ENCODE measurements at places on chromosomes 5 and 9.
A peak's percentile ranks its signal among the peaks of the same experiment; 100 is the strongest.

DNA sequence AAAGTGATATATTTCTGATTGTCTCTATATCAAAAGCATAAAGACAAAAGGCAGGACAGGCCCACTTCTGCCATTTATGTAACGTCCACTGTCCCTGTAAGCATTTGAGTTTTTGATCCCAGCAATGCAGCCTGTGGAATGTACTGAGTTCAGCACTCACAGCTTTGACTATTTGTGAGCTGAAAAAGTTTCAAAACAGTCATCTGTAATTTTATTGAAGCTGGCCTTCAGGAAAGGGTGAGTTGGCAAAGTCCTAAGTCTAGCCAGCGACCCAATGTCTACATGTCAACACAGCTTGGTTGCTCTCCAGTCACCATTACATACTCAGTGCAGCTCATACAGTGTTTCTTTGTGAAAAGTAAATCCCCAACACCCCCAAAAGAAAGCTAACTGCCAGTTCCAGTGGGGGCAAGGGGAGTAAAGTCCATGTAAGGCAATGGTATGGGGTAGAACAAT, 9.7 kb downstream of the LIFR start:
- DNase-seq: no peak
- H3K27me3 ChIP-seq: no peaks in the 10 kb centered on the region
- H3K36me3 ChIP-seq: no peaks in the 10 kb centered on the region
- no peak overlapping the region for H3K27ac ChIP-seq

GRCh38 chr5:138955013-138955660, 80.0 kb upstream of the LRRTM2 start:
- no peak overlapping the region for H3K27ac ChIP-seq
- no peaks in the 10 kb centered on the region for H3K27me3 ChIP-seq
- no peak for DNase-seq
- H3K36me3 ChIP-seq: no peaks in the 10 kb centered on the region
- no peak overlapping the region for H3K4me3 ChIP-seq
- peaks cover 50% of the 10 kb centered on the region for H3K4me1 ChIP-seq

GRCh38 chr9:76893395-76893932, 12.4 kb downstream of the PRUNE2 start:
- no peak for DNase-seq
- H3K36me3 ChIP-seq: no peaks in the 10 kb centered on the region
- no peaks in the 10 kb centered on the region for H3K4me1 ChIP-seq
- H3K27me3 ChIP-seq: no peaks in the 10 kb centered on the region

DNA sequence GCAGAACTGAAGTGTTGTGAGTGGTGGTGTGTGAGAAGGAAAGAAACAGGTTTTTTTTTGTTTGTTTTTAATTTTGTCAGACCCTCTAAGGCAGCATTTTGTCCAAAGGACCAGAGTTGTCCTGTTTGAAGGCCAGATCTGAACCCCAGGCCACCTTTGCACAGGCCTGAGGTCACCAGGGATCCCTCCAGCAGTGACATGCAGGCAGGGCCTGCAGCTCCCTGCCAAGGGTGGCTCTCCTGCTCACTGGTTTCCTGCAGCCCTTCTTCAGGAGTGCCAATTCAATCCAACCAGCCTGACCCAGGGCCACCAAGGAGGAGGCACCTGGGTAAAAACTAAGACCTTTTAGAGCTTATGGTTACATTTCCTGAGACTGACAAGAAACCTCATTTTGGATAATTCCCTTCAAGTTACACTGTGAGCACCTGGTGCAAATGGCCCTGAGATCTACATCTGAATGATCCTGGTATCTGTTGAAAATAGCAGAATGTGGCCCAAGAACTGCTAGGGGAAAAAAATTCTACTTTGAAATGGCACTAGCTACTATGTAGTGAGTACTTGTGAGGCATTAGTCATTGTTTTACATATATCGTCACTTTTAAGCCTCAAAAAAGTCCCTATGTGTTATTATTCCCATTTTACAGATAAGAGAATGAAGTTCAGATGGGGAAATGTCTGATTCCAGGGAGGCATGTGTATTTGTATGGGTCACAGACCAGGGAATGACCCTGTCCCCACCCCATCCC, 33.5 kb upstream of the SMU1 start:
- DNase-seq: no peak
- H3K27ac ChIP-seq: no peak overlapping the region
- peaks cover 40% of the 10 kb centered on the region for H3K36me3 ChIP-seq
- H3K27me3 ChIP-seq: no peaks in the 10 kb centered on the region

GRCh38 chr5:6321078-6321477, 57.3 kb downstream of the MED10 start:
- no peaks in the 10 kb centered on the region for H3K36me3 ChIP-seq
- H3K4me3 ChIP-seq: no peak overlapping the region
- no peak overlapping the region for H3K27ac ChIP-seq
- no peak for DNase-seq
- no peaks in the 10 kb centered on the region for H3K4me1 ChIP-seq

GRCh38 chr5:126869005-126869451, 92.1 kb downstream of the LMNB1 start:
- H3K36me3 ChIP-seq: no peaks in the 10 kb centered on the region
- no peaks in the 10 kb centered on the region for H3K27me3 ChIP-seq
- H3K4me1 ChIP-seq: peaks cover 8% of the 10 kb centered on the region
- H3K27ac ChIP-seq: no peak overlapping the region
- no peak for DNase-seq

DNA sequence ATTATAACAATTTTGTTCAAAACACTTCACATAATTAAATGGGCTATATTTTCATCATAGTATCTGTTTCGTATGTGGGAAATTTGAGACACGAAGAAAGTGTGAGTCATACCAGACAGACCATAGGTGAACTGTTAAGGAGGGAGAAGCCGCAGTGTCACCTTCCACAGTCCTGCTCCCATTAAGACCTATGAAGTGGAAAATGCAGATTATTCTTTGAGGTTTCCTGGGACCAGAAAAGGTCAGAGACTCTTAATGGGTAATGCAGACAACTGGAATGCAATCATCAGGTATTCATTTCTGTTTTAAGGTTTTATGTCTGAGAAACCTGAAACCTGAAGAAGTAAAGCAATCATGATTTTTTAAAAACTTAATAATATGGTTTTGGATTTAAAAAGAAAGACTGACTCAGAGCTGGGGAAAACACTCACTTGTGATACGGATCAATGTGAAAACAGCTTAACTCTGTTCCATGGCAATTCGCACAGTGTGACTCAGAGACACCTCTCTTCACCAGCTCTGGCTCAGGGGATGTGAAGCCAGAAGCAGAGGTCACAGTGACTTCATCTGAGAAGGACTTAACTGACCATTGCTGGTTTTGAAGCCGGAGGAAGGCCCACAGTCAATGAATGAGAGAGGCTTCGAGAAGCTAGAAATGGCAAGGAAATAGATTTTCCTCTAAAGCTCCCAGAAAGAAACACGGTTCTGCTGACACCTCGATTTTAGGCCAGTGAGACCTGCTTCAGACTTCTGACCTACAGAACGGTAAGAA, 17.2 kb upstream of the GCNT1 start:
- no peak overlapping the region for H3K27ac ChIP-seq
- H3K4me3 ChIP-seq: no peak overlapping the region
- H3K36me3 ChIP-seq: no peaks in the 10 kb centered on the region
- DNase-seq: no peak
- no peaks in the 10 kb centered on the region for H3K27me3 ChIP-seq

DNA sequence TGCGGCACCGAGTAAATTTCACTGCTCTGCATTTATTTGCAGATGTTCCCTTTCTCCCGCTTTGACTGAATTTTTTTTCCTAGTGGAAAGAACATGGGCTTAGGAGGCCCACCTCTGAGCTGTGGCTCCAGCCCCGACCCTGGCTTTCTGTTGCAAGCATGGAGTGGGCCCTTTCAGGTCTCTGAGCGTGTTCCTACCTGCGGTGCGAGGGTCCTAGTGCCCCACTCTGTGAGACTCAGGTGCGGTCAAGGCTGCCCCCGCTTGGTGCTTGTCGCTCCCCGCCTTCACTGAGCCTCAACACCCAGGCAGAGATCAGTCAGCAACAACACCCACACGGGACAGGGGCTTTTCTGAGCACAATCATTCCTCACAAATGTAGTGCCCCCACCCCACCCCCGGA, 32.0 kb downstream of the SLC6A3 start:
- H3K4me3 ChIP-seq: no peak overlapping the region
- H3K4me1 ChIP-seq: peaks cover 3% of the 10 kb centered on the region
- no peak for DNase-seq
- H3K27ac ChIP-seq: no peak overlapping the region

DNA sequence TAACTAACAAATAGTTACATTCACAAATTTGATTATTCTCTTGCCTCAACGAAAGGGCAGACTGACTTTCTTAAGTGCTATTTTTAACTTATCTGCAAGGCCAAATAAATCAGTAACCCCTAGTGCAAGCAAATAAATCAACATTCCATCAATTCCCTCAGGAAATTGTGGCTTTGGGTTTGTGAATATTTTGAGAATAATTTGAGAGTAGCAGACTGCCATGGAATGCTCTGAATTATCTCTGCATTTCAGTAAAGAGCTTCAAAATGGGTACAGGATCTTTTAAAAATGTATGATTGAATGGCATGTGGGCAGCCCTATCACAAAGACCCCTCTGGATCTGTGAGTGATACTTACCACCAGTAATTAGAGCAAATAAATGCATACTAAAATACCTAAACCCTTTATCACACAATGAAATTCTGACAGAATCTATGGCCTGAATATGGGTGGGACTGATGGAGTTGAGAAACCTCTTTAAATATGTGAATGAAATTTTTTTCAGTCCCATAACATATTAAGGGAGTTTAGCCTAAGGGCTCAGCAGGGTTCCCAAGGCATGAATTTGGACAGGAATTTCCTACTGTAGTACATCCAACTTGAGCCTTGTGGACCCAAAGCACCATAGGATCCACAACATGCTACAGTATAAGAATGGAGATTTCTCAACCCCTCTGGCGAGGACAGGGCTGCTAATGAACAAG, 92.5 kb upstream of the ITGA2 start:
- H3K4me3 ChIP-seq: no peak overlapping the region
- no peak for DNase-seq
- no peak overlapping the region for H3K27ac ChIP-seq
- no peaks in the 10 kb centered on the region for H3K36me3 ChIP-seq

DNA sequence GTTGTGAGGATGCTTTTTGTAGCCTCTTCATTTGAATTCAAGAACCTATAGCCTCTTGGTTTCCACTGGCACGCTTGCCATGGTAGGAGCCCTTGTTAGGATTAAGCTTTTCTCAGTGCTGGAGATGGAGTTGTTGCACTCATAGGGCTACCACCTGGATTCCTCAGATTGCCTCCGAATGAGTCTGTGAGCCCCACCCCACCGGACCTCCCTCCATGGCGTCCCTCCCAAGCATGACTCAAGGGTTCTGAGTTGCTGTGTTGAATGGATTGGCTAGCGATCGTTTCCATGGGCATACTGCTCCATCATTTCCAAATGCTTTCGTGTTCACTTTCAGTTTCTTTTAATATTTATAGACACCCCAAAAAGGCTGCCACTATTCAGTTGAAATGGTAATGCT, 69.9 kb downstream of the DAPK1 start:
- no peak overlapping the region for H3K4me3 ChIP-seq
- no peak for DNase-seq
- no peak overlapping the region for H3K27ac ChIP-seq
- H3K36me3 ChIP-seq: no peaks in the 10 kb centered on the region
- no peaks in the 10 kb centered on the region for H3K27me3 ChIP-seq
- H3K4me1 ChIP-seq: peaks cover 24% of the 10 kb centered on the region

GRCh38 chr9:92151691-92152393, 36.6 kb upstream of the SPTLC1 start:
- peaks cover 24% of the 10 kb centered on the region for H3K4me1 ChIP-seq
- no peak overlapping the region for H3K27ac ChIP-seq
- DNase-seq: no peak
- H3K27me3 ChIP-seq: no peaks in the 10 kb centered on the region
- H3K4me3 ChIP-seq: no peak overlapping the region

- no peaks in the 10 kb centered on the region for H3K4me1 ChIP-seq
- no peaks in the 10 kb centered on the region for H3K27me3 ChIP-seq
- no peak overlapping the region for H3K27ac ChIP-seq
- no peaks in the 10 kb centered on the region for H3K36me3 ChIP-seq
- no peak overlapping the region for H3K4me3 ChIP-seq
Measured at GRCh38 chr5:8683496-8683895, 814.5 kb downstream of the MTRR start.

DNA sequence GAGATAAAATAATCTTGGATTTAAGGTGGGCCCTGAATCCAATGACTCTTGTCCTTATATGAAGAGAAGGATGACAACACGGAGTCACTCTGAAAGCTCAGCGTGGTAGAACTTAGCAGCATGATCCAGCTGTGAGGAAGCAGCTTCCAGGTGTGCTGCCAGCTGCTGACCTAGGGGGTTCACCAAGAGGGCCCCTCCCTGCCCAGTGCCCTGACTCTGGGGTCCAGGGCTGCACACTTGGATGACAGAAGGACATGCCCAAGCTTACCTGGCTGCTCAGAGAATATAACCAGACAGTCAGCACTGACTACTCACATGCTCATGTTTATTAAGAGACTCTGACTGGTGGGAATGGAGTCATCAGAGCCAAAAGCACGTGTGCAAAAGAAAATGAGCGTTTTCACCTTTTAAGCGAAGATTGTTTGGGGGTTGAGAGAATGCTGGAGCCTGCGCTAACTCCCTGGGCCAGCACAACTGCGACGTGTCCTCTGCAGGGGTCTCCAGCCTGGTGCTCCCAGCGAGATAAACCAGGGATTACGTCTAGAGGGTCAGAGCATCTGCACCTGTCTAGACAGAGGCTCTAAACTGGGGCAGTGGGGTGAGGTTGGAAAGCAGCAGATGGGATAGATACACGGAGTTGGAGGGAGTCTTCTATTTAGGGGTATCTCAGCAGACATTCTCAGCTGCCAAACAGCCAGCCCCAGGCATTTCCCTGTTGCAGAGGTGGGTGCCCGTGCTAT, 41.3 kb downstream of the ROPN1L start:
- peaks cover 18% of the 10 kb centered on the region for H3K4me1 ChIP-seq
- no peak overlapping the region for H3K27ac ChIP-seq
- no peaks in the 10 kb centered on the region for H3K36me3 ChIP-seq
- no peak for DNase-seq
- H3K4me3 ChIP-seq: no peak overlapping the region
- H3K27me3 ChIP-seq: no peaks in the 10 kb centered on the region

DNA sequence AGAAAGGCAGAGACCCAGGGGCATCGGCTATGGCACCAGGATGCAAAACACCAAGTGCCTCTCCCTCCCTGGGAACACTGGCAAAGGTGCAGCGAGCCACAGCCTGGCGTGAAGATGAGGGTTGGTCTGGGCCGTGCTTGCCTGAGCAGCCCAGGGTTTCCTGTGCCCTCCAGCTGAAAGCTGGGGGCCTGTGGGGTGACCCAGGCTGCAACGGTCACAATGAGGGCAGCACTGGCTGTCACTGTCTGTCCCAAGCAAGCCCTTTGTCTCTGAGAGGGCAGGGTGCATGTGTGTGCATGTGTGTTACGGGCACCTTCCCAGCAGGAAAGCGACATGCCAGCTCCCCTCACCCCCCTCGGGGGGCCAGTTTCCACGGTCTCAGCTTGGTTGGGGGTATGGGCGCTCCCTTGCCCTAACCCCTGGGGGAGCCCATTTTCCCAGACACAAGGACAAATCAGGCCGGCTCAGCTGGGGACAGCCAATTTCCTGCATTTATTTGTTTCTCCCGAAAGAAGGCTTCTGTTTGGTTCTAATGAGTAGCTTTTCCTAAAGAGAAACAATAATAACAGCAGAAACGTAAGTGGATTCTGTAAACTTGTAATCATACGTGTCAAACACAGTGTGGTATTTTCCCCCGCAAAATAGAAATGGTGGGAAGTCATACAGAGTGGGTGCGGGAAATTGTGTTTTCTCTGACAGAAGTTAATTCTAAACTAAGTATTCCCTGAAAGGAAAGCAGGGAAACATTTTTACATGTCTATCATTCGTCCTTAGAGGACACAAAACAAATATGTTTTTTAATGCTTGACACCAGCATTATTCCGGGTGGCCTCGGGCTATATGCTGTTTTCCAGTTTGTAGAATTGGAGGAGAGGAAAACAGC, 21.3 kb downstream of the MRPL36 start:
- H3K27me3 ChIP-seq: no peaks in the 10 kb centered on the region
- H3K36me3 ChIP-seq: no peaks in the 10 kb centered on the region
- no peak overlapping the region for H3K27ac ChIP-seq
- DNase-seq: peak; percentile 57
